Stimulated activated CD4-positive, alpha-beta T cell treated with anti-CD3 and anti-CD28 coated beads, Interleukin-1b, Interleukin-23, amount 100 ng/mL, for 1 hour (primary cell): ENCODE measurements at places on chromosomes 12 and 14.

- no peak for DNase-seq
Measured at GRCh38 chr14:100523843-100524169, 63.4 kb downstream of the BEGAIN start.

GRCh38 chr14:22598896-22599244 lies 770 bp downstream of the ABHD4 start:
- no peak for DNase-seq

DNA sequence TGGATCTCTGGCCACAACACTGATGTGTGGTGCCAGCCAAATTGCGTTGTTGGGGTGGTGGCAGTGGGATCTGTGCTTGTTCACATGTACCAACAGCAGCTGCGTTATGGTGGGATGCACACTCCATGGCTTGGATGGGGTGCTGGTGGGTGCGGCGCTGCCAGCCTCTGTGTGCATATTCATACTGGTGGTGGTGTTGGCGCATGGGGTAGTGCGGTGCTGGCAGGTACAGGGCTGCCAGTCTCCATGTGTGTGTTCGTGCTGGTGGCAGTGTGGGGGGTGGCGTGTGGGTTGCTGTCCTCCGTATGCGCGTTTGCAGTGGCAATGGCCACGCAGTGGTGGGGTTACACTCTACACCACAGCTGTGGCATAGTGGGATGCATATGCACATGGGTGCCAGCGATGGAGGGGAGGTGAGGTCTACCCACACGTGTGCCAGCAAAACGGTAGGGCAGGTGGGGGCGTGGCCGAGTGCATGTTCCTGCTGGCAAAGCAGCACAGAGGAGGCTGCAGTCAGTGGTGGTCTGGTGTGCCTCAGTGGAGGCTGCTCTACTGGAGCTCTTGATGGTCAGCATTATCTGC lies 26.5 kb downstream of the RAD51B start:
- DNase-seq: no peak

DNA sequence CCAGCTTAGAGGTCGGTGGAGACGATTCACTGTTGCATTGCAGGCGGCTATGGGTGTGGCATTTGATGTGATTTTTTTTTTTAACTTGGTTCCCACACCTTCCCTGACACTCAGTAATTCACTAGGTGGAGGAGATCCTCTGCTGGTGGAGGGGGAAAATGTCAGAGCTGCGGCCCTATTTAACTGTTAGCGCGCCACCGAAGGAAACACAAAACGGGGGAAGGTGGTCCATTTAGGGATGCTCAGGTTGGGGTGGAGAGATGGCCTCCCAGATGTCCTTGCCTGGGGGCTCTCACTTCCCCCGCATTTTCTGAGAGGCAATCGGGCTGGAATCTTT lies 4.3 kb upstream of the HOXC12 start:
- DNase-seq: no peak

- no peak for DNase-seq
Measured at GRCh38 chr12:9872162-9872561, 3.0 kb upstream of the CLEC2B start.

- no peak for DNase-seq
Measured at GRCh38 chr14:25120261-25120660, 70.3 kb upstream of the STXBP6 start.

DNA sequence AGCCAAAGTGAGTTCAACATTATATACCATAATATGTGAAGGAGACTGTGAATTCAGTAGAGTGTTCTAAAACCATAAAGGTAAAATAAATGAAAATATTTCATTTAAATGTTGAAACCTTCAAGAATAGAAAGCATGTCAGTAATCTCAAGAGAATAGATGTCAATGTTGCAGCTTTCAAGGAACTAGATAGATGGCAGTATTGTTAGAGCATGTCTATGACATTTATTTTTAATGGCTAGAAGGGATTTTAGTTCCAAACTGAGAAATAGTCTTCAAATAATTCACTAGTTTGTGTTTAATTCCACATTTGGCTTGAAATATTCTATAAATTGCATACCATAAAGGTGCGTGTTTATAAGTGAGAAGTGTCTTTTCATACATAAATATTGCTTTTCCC lies 326.5 kb downstream of the FLRT2 start:
- no peak for DNase-seq

- DNase-seq: no peak
Measured at GRCh38 chr14:90654831-90655276, 161.4 kb downstream of the TTC7B start.

DNA sequence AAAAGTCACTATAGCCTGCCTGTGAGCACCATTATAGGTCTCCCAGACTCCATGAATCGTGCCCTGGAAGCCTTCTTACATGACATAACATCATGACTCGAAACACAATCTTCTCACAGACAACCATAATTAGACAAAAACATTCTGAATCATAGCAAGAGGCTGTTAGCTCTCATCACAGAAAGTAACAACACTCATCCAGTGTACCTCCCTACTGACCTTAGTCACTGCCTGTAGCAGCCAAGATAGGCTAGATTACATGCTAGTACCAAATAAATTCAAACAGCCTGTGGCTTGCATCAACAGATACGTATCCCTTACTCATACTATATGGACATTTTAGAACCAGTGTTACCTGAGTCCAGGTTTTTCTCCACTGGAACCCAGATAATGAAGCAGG lies 663.8 kb upstream of the FOXG1 start:
- DNase-seq: no peak

GRCh38 chr12:127515941-127516340 lies 751.0 kb upstream of the TMEM132C start:
- no peak for DNase-seq

DNA sequence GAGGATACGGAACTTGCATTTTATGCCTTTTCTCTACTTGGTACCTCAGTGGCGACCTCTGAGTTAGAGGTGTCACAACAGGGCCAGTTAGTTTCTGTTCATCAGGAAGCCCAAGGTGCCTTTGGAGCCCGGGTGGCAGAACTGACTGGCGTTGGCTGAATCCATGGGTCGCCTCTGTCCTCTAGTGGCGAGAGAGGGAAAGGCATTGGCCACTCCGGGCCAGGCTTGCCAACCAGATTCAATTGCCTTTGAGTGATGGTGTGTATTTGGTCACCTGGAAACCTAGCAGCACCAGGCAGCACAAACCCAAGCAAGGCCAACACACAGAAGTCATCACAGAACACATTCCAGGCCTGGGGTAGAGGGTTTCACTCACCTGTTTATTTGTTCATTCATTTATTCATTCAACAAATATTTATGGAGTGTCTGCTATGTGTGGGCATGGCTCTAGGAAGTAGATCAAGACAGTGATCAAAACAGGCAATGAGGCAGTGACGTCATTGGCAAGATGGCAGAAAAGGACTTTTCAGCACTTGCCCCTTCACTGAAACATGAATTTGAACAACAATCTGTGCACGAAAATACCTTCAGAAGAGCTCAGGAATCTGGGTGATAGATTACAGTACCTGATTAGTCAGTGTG lies 40.5 kb upstream of the KCNA5 start:
- no peak for DNase-seq

GRCh38 chr12:132275110-132275531 lies 54.3 kb downstream of the GALNT9 start:
- no peak for DNase-seq
